ENCODE measurements at places on chromosomes 3 and 15.

GRCh38 chr15:36798366-36798765 lies 218.9 kb downstream of the CDIN1 start:
- no peak for DNase-seq

GRCh38 chr3:120569222-120570057 lies 26.7 kb upstream of the NDUFB4 start:
- DNase-seq: no peak

GRCh38 chr3:132507657-132508056 lies 89.4 kb upstream of the ACKR4 start:
- no peak for DNase-seq

DNA sequence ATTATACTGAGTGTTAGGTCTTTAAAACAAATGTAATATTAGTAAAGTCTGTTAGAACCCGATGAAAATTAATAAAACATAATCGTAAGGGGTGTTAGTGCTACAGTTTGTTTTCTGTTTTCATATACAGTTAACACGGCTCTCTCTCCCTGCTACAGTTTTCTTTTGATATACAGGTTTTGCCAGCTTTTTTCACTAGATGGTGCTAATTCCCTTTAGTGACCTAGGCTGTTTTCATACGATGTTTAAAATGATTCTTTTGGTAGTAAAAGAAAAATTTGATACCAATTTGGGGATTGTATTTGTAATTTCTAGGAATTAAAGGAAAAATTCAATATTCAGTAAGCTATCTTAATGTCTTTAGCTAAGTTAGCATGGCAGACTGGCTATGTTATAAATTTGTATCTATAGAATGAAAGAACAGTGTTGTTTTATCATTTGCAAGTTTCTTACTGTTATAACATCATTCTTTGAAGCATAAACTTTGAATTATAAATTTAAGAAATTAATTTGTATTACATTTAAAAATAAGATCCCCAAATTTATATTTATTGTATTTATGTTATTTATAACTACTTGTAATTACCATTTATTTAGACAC lies 11.5 kb downstream of the APH1B start:
- DNase-seq: peak; percentile 33

DNA sequence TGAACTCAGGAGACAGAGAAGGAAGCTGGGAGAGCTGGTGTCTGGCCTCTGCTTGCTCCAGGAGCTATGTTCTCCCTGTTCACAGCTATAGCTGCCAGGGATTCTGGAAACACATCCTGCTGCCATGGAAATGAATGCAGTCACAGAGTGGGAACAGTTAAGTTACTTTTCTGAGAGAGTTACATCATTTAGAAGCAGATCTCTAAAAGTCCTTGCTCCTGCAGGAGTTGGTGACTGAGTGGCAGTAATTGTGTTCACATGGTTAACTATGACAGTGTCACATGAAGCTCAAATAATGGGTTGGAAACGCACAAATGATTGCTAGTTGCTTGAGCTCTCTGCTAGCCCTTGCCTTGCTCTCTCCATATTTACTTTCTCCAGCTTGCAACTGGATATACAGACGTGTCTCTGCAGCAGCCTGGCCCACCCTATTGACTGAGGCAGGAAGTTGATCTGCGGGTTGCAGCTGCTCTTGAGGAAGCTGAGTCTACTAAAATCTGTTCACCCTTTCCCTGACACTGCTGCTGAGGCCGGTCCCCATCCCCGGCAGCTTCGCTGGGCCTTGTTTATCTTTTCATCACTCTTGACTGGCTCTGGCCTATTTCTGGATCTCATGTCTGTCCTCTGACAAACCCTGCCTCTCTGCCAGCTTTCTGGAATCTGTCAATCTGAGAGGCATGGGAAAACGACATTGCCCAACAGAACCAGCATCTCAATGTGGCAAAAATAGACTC lies 16.7 kb upstream of the ISLR start:
- DNase-seq: no peak

DNA sequence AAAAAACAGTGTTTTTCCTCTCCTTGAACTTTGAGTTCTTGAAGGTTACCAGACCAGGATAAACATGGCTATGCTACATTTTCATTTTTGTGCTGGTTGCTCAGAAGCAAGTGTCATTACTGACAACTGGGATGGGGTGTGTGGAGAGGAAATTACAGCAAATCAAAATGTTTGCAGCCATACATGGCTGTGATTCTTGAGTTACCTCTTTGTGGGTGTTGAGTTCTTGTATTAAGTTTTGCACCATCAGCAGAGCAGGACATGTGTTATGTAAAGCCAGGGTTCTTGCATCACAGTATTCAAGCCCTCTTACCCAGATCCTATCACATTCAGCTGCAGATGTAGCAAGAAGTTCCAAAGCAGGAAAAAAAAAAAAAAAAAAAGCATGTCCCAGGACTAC lies 53.9 kb upstream of the ATOSA start:
- no peak for DNase-seq

DNA sequence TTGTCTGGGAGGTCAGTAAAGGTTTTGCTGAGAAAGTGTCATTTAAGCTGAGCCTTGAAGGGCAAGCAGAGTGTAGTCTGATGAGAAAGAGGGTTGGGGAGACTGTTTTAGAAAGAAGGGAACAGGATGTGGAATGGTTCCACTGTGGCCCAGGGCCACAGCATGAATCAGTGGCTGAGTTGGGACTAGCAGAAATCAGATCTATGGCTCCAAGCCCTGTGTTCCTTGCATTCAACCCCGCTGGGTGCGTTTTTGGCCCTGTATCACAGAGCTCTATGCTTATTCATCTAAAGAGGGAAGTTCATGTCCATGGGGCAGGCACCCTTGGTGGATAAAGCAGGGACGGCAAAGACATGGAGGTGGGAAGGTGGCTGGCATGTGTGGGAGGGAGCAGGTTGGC lies 151.3 kb downstream of the CACNA1D start:
- DNase-seq: no peak

GRCh38 chr3:23308986-23309625 lies 106.0 kb downstream of the UBE2E2 start:
- DNase-seq: no peak

- no peak for DNase-seq
These were observed 412.1 kb upstream of the DPH6 start for GRCh38 chr15:35958021-35958420.

DNA sequence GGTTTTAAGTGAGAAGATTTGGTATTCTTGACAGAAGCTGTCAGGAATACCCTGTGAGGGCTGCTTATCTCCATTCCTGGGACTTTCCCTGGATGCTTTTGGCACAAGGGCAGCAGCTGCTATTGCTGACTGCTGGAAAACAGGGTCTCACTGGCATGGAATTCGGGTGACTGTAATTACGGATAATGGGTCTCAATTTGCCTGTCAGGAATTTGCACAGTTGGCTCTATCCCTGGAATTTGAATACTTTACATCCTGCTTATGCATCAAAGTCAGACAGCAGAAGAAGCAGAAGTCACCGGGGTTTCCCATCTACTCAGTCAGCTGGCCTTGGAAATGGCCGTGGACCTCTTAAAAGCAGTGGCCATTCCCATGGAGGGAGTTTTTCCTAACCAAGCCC lies 25.9 kb upstream of the AKAP13 start:
- DNase-seq: no peak

DNA sequence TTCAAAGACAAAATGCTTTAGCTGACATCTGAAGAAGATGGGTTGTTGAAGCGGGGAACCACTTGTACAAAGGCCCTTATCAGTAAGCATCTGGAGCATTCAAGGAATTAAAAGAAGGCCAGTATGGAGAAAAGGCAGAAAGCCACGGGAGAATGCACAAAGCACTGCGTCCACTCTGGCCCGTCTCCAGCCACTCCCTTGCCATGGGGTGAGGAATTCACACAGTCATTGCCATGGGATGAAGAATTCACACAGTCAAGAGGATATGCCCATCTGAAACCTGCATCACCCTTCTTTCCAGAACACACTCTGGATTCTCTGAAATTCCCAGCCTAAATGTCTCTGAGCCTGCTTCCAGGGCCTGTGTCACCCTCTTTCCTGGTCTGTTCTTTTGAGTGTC lies 26.7 kb upstream of the STAG1 start:
- DNase-seq: no peak

GRCh38 chr3:87488765-87489164 lies 212.4 kb upstream of the POU1F1 start:
- no peak for DNase-seq

- DNase-seq: no peak
These were observed 12.4 kb downstream of the TPM1 start for GRCh38 chr15:63054985-63055384.

DNA sequence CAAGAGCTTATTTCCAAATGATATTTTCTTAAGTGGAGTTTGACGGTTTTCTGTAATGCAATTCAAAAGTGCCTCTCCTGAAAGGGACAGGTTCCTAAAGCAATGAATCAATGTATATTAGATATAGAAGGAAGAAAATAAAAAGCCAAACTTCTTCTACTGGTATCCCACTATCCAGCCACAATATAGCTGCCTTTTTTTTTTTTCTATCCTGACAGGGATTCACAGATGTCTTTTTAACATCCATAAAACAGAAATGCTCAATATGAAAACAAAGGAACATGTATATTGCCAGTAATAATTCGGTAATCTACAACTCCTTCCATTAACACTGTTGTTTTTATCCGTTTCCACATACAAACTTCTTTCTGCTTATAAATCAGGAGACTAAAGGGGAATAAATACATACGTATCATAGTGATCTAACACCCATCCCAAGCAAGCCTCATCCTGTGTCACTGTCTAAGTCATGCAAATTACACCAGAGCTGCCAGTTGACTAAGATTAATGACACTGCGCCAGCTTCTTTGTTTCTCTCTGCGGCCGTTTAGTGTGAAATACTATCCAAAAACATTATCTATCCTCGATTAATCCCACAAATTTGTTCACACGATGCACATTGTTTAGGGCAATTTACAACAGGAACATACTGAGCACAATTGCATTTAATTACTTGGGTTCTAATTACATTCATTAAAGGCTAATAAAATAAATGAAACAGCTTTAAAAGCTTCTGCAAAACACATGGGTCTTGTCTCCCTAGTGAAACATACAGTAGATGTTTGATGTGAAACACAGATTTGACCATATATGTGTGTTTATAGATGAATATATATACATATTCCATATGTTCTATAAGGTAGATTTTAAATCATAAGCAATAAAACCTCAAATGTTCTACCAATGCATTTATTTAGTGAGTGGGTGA lies 51.9 kb upstream of the CDIN1 start:
- no peak for DNase-seq

GRCh38 chr3:181311186-181311585 lies 321.6 kb upstream of the DNAJC19 start:
- no peak for DNase-seq

DNA sequence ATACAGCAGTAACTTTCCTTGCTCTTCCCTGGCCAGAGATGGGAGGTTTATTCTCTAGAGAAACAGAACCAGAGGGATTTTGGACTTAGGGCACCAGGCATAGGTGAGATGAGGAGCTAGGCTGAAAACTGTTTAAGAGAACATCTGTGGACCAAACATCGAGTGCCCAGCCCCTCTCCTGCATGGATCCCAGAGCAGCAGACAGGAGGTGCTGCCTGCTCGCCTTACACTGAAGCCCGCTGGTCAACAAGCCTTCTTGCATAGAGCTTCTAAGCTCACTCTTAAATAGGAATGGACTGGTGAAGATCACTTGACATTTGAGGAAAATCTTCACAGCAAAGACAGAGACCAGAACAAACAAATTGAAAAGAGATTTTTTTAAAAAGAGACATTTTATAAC lies 41.2 kb downstream of the PARP15 start:
- no peak for DNase-seq

GRCh38 chr15:76711351-76711827 lies 193.8 kb downstream of the SCAPER start:
- DNase-seq: no peak

DNA sequence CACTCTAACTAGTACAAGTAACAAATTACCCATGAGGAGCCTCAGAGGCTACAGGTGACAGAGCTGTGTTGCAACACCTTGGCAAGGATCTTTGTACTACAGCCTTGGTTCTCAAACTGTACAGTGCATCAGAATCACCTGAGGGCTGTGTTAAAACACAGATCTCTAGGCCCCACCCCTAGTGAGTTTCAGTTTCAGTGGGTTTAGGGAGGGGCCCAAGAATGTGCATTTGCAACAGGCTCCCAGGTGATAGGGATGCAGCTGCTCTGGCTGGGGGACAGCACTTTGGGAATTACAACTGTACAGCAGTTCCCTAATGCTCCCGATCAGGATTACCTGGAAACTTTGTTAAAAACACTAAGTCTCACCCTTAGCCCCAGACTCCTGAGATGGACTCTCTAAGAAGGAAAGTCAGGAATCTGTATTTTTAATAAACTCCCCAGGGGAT lies 66.1 kb upstream of the NR2F2 start:
- peak; percentile 65 for DNase-seq

GRCh38 chr3:113255854-113256615 lies 44.7 kb downstream of the BOC start:
- no peak for DNase-seq

DNA sequence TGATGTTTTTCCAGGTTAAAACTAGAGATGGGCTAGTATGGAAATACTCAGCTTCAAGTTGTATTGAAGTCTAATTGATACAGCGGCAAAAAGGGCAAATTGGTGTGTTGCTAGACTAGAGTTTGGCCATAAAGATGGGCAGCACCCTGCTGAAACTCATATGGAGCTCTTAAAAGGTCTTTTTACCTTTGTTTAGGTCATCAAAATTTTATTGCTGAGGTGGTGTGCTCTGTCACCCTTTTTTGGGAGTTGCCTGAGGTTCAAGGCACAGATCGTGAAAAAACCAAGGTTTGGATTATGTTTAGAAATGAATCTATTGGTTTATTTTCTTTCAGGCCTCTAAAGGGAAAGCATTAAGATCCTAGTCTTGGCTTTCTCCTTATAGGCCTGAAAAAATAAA lies 38.2 kb downstream of the VPS8 start:
- no peak for DNase-seq

DNA sequence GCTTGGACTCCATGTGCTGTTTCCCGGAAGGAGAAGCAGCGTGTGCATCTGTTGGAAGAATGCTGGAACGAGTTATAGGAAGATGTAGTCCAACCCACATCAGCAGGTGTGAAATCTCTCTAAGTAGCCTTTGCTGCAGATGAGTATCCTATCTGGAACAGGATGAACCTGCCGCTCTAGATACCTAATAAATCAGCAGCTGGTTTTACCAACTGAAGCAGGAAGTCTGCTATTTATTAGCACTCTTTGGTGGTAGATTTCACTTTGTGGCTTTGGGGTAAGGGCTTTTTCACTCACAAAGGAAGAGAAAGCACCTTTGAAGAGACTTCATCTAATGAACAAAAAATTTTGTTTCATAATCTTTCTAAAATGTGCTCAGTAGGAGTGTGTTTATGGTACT lies 66.4 kb downstream of the DCUN1D1 start:
- DNase-seq: no peak
